ENCODE measurements at places on chromosomes 4 and X. TPM values are rescaled to one million over a fixed set of nuclear protein-coding genes. Genes with fewer than 3 reads are reported as not detected.

Gene C4orf50
- 0.10 TPM for total RNA-seq

Gene GUCY1A1
- total RNA-seq: 47.1 TPM

Gene TEX13D
- not detected for total RNA-seq

GRCh38 chrX:118637997-118638396, 89.4 kb upstream of the IL13RA1 start:
- no peak for DNase-seq

GRCh38 chr4:70660106-70660505, 6.2 kb downstream of the JCHAIN start:
- no peak for DNase-seq

GRCh38 chr4:23388255-23388654, 501.6 kb downstream of the PPARGC1A start:
- peak; percentile 43 for DNase-seq

DNA sequence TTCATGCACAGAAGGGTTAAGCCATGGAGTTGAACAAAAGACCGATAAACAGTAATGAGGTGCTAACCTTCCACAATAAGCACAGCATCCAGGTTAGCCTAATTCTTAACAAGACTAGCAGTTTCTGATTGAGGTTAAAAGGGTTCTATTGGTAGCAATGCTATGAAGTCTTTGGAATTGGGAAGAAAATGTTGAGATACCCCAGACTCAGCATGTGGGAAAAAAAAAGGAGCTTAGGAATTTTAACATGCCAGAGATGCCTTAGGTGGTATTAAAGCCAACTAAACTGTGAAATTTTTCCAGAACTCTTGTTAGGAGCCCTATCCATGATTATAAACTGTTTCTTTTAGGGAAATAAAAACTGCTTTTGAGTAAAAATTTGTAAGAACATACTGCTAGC, 391.7 kb downstream of the GABRG1 start:
- DNase-seq: no peak

DNA sequence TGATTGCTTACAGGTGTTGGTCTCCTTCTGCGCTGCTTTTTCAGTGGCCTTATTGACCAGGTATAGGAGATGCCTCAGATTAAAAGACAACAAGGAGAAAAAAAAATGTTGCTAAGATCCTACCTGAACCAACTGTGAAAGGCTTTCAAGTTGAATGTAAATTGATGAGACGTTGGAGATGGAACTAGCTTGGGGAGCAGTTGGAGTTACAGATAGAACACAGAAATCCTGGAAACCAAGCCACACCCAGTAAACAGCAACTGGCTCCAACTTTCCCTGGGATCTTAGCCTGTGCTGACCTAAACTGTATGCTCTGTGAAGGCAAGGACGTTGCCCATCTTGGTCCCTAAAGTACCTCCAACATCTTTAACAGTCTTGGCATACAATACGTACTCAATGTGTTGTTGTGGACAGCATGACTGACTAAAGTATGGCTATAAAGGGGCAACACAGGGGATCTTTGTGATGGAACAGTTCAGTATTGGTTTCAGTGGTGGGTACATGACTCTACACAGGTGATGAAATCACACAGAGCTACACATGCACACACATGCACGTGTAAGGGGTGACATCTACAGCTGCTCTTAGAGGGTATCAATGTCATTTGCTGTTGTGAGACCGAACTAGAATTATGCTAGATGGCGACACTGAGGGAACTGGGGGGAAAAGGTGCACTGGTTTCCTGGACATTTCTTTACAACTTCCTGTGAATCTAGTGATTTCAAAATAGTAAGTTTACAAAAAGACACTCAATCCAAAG, 22.3 kb downstream of the GAB3 start:
- no peak for DNase-seq

DNA sequence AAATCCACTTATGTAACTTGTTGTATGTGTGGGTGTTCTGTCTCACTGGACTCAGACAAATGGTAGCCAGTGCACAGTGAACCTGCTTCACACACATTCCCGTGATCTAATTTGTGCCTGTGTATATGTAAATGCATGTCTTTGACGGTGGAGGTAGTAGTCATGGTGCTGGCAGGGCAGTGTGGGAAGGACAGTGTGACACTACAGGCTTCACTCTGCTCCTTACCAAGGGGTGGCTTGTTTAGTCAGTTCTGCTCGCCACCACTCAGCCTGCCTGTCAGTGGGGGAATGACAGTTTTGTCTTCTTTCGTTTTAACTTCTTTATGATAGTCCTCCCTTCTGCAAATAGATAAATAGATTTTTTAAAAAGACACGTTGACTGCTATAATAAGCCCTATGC, 17.7 kb upstream of the PAQR3 start:
- DNase-seq: no peak
